Activated T-cell treated with anti-CD3 and anti-CD28 coated beads, Interleukin-2, amount 50 U/mL, for 48 hours (primary cell): ENCODE measurements at places on chromosomes 11 and 22.
A peak's percentile ranks its signal among the peaks of the same experiment; 100 is the strongest.

GRCh38 chr11:128715691-128716561 is 22.1 kb downstream of the FLI1 start:
- DNase-seq, result peak; percentile 38

- no peak for DNase-seq
Observed at GRCh38 chr11:121029813-121030445, 6.0 kb downstream of the TBCEL start.

DNA sequence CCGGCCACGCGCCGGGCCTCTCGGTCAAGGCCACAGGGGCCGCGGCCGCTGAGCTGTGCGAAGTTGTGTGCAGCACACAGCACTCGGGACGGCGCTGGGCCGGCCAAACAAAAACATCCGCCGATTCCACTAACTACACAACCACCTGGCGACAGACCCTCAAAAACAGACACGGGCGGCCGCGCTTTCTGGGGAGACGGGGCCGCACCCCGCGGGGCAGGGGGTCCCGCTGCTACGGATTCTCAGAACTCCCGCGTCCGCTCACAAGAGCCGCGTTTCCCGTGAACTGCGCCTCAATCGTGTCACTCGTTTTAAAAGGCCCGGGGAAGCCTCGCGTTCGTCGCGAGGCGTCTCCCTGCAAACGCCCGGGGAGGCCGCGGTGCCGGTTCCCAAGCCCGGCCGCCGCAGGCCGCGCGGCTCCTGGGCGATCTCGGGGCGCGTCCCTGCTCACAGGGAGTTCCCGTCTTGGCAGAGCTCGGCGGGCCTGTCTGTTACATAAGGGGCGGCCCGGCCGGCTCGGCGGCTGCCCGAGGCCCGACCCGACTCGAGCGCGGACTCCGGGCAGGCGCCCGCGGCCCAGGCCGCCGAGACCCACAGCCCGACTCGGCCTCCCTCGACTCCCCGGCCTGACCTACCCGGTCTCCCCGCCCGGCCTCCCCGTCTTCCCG is 936 bp downstream of the BRD1 start:
- DNase-seq, result peak; percentile 53

- DNase-seq, result no peak
Observed at GRCh38 chr11:123672568-123672967, 18.1 kb upstream of the SCN3B start.

- DNase-seq, result peak; percentile 95
Observed at GRCh38 chr22:39528681-39529486, 3.7 kb downstream of the RPS19BP1 start.

- DNase-seq, result no peak
Observed at GRCh38 chr11:125331357-125332035, 164.6 kb downstream of the FEZ1 start.

DNA sequence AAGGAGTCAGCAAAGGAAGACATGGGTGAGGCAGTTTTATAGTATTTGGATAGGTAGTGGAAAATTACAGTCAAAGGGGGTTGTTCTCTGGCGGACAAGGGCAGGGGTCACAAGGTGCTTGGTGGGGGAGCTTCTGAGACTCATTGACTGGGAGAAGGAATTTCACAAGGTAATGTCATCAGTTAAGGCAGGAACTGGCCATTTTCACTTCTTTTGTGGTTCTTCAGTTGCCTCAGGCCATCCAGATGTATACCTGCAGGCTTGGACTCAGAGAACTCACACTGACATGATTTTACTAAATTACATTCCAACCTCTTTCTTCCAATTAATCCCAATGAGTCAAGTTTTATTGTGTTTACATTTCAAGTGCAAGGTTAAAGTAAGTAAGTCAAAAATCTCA is 240.5 kb upstream of the API5 start:
- no peak for DNase-seq

- DNase-seq, result peak; percentile 80
Observed at GRCh38 chr22:39148727-39149535, 3.5 kb downstream of the CBX7 start.

DNA sequence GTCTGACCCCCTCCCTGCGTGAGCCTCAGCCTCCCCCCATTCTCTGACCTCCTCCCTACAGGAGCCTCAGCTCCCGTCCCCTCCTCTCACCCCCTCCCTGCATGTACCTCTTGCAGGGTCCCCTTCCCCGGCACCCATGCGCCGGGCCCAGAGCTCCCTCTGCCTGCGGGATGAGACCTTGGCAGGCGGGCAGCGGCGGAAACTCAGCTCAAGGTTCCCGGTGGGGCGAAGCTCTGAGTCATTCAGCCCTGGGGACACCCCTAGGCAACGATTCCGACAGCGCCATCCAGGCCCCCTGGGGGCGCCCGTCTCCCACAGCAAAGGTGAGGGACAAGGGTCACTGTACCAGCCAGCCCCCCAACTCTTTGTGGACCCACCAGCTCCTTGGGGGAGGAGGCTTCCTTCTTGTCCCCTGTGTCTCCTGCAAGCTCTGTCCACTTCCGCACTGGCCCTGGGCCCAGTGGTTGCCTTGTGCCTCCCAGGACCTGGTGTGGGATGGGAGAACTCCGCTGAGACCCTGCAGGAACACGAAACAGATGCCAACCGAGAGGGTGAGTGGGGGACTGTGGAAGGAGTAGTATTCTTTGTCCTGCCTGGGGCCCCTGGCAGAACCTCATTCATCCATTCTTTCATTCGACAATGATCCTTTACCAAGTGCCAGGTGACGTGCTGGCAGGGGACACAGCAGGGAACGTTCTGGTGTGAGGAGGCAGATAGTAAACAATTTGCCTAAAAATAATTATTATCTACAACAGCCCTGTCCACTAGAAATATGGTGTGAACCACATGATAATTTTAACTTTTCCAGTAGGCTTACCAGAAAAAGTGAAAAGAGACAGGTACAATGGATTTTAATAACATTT is 3.7 kb upstream of the RPS6KA4 start:
- peak; percentile 75 for DNase-seq

DNA sequence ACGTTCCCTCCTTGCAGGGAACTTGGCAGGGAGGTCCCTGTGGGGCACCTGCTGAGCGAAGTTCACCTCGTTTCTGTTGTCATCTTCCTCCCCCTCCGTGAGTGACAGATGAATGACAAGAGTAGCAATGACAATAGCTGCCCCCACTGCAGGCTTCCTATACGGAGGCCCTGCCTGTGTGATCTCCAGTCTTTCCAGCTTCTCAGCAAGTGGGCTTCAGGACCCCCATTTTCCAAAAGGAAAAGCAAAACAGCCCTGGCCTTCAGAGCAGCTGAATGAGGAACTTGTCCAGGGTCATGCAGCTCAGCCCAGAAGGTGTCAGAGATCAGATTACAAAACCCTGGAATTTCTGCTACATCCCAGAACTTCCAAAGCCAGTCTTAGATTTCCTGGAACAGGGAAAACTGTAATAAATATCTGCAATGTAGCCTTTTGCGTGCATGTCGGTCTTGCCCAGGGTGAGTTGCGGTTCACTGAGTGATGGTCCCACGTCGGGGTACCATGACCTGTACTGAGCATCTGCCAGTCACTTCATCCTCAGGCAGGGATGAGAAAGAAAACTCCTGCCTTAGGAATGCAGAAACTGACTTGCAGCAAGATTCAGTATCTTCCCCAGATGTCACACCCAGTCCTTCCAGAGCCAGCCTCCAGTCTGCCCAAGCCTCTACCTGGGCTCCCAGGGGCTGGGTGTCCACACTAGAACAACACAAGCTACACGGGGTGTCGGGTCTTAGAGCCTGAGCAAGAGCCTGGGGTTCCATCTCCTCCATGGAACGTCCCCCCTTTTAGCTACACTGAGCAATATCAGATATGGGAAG is 1457.0 kb downstream of the BRD1 start:
- DNase-seq, result no peak

- DNase-seq, result no peak
Observed at GRCh38 chr11:35458846-35459245, 39.5 kb upstream of the SLC1A2 start.

- DNase-seq, result no peak
Observed at GRCh38 chr11:74276581-74276980, 34.9 kb downstream of the P4HA3 start.

DNA sequence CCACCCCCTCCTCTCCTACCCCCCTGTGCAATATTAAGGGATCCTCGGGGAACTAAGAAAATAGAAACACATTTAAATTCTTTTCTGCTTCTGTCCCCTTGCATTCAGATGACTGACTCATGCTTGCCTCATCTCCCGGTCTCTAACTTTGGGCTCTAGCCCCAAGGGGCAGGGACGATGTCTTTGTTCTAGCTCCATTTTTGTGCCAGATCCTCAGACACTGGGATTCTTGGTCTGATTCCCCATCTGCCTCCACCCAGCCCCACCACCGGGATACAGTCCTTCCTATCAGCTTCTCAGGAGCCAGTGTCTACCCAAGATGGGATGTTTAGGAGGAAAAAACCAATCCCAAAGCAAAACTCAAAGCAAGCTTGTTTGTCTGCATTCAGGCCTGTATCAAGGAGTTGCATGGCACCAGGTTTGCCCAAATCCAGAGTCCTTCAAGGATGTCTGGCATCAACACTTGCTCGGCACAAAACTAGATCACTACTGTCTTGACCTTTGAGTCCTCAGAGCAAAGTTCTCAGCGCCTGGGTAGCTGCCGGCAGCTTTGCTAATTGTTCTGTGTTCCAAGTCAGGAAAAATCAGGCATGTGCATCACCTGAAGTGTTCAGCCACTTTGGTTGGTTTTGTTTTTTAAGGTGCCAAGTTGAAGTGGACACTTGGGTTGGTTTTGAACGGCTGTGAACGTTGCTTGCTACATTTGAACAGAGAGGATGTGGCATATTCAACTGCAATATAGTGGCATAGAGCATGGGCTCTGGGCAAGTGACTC is 212.8 kb downstream of the DSCAML1 start:
- no peak for DNase-seq

DNA sequence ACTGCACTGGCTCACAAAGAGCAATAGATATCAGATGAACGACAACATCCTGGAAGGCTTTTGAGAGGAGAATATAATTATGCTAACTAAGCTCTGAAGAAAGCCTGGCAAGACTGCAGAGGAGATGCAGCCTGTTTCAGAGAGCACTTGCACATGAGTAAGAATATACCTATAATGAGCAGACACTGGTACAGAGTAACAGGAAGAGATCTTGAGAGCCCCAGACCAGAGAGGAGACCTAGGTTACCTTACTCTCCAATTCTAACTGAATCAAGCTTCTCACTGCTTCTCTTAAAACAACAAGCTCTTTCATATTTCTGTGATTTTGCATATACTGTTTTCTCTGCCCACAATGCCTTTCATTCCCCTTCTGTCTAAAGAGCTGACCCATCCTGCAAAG is 66.5 kb downstream of the FAM168A start:
- DNase-seq, result no peak
